ENCODE measurements at places on chromosomes 16 and 17. TPM values are rescaled to one million over a fixed set of nuclear protein-coding genes. Genes with fewer than 3 reads are reported as not detected.

The UBALD2 gene
- 375 TPM for total RNA-seq

The PRR11 gene
- 58.1 TPM for total RNA-seq

DNA sequence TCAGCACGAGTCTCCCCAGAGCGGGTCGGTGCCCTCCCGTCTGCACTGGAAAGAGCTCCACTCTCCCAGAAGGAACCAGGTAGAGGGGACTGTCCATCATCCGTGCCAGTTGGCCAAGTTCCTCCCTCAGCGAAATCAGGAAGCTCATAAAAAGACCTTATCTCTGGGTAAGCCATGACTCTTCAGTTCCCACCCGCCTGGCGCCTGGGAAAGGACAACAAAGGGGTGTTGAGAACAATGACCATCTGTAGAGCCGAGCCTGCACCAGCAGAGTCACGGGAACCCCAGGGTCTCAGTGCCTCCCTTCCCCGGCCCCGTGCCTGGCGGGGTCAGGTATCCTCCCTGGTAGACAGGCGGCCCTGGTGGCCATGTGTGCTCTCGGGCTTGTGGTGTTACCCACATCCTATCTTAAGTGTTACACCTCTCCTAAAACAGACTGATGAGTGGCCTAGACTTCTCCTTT is 190.7 kb downstream of the AXIN2 start:
- peak; percentile 48 for DNase-seq
- peak overlapping the region; percentile 46 for H3K4me3 ChIP-seq
- no peak overlapping the region for H3K27ac ChIP-seq

DNA sequence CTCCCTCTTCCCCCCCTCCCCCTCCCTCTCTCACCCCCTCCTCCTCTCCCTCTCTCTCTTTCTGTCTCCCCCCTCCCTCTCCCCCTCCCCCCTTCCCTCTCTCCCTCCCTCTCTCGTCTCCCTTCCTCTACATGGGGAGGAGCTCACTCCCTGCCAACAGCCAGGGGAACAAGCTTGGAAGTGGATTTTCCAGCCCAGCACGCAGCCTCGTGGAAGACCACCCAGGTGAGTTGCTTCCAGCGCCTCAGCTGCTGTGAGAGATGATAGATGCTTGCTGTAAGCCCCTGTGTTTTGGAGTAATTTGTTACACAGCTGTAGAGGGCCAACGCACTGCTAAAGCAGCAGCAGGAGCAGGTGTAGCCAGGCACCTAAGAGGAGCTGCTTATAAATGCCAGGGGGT is 20.8 kb downstream of the ACTG1 start:
- H3K27me3 ChIP-seq: peaks cover 20% of the 10 kb centered on the region
- H3K27ac ChIP-seq: no peak overlapping the region
- H3K4me1 ChIP-seq: peaks cover 6% of the 10 kb centered on the region
- H3K4me3 ChIP-seq: no peak overlapping the region
- H3K36me3 ChIP-seq: peaks cover 2% of the 10 kb centered on the region

- H3K27me3 ChIP-seq: peaks cover 11% of the 10 kb centered on the region
- no peak overlapping the region for H3K27ac ChIP-seq
- H3K4me3 ChIP-seq: peak overlapping the region; percentile 39
- no peak for DNase-seq
- peaks cover 6% of the 10 kb centered on the region for H3K36me3 ChIP-seq
These were observed 1.6 kb upstream of the IRF8 start for GRCh38 chr16:85897382-85897781.

GRCh38 chr16:85270374-85270773 is 158.1 kb upstream of the CIBAR2 start:
- H3K36me3 ChIP-seq: no peaks in the 10 kb centered on the region
- no peak overlapping the region for H3K4me3 ChIP-seq
- DNase-seq: no peak
- H3K4me1 ChIP-seq: no peaks in the 10 kb centered on the region

DNA sequence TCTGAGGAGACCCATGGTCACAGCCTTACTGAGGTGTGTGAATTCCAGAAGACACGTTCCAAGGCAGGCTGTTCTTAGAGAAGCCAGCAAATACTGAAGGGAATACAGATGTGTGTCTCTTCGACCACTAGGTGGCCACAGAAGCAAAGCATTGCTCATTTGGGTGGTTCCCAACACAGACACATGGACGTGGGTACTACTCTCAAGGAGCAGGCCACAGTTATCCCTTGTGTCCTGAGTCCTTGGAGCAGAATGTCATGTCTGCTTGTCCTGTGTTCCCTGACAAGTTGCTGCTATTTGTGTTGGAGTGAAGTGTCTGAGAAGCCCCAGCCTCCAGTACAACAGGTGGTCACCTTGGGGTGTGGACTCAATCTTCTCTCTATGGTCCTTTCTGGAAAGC is 30.3 kb downstream of the HMOX2 start:
- H3K27me3 ChIP-seq: no peaks in the 10 kb centered on the region
- peak overlapping the region; percentile 67 for H3K4me3 ChIP-seq
- H3K36me3 ChIP-seq: peaks cover 33% of the 10 kb centered on the region

DNA sequence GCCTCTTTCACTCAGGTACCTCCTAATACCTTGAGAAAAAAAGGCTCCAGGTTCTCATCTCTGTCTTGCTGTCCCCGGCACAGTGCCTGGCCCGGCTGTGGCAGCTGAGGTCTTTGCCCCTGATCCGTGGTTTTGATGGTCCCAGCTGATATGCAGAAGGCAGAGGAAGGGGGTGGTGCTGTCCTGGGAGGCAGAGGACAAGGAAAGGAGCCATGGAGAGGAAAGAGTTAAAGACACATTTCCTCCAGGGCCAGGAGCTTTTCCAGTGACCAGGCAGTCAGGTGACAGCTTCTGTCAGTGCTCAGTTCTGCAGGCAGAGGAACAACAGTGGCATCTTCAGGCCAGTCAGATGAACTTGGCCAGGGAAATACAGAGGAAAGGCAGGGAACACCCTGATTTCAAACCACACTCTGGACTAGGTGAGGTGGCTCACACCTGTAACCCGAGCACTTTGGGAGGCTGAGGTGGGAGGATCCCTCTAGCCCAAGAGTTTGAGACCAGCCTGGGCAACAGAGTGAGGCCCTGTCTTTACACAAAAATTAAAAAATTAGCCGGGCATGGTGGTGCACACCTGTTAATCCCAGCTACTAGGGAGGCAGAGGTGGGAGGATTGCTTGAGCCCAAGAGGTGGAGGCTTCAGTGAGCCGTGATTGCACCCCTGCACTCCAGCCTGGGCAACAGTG is 3.3 kb upstream of the COG1 start:
- H3K27me3 ChIP-seq: no peaks in the 10 kb centered on the region
- H3K4me1 ChIP-seq: peaks cover 15% of the 10 kb centered on the region
- no peak overlapping the region for H3K4me3 ChIP-seq
- H3K27ac ChIP-seq: no peak overlapping the region

DNA sequence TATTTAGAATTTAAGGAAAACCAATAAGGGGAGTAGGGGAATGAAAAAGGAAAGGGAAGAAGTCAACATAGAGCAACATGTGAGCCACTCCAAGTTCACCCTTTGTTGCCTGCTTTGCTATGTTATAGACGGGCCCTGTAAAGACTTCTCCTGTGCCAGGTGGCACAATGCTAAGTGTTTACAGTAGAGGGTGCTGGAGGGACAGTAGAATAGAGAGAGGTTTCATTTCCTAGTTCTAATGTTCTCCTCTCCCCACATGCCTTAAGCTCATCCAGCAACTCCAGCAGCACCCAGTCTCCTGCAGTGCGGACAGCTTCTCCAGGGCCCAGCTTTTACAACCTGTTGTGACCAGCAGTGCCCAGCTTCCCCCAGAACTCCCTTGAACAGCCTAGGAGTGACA is 468.0 kb downstream of the HS3ST3B1 start:
- no peaks in the 10 kb centered on the region for H3K27me3 ChIP-seq
- DNase-seq: no peak
- H3K4me1 ChIP-seq: no peaks in the 10 kb centered on the region
- no peak overlapping the region for H3K4me3 ChIP-seq
- no peak overlapping the region for H3K27ac ChIP-seq

GRCh38 chr17:2410951-2411350 is 10.1 kb upstream of the MNT start:
- no peaks in the 10 kb centered on the region for H3K27me3 ChIP-seq
- H3K27ac ChIP-seq: no peak overlapping the region
- H3K4me3 ChIP-seq: no peak overlapping the region
- no peak for DNase-seq
- no peaks in the 10 kb centered on the region for H3K4me1 ChIP-seq

The REXO5 gene
- total RNA-seq: 12.4 TPM

The TNK1 gene
- total RNA-seq: 5.2 TPM

DNA sequence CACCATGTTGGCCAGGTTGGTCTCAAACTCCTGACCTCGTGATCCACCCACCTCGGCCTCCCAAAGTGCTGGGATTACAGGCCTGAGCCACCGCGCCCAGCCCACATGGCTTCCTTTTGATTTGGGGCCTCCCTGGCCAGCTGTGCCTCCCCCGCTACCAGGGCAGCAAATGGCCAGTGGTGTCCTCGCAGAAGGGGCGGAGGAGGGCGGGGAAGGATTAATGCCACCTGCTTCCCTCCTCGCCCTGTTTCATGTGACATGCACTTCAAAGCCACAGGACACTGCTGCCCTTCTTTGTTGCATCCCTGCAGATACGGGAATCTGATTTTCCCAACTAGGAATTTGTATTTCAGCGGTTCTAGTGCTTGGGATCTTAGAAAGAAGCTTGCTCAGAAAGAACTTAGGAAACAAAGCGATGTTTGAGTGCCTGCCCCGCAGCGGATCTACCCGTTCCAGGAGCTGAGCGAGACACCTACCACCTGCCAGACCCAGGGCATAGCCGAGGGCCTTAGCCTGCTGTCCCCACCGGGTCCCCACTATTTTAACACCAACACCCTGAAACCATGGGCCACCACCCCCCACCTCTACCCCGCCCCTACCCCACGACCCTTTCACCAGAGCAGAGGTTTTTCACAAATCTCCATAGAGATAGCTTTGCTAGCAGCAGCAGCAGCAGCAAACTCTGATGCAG is 37.7 kb upstream of the CCDC182 start:
- peaks cover 3% of the 10 kb centered on the region for H3K4me1 ChIP-seq
- no peak for DNase-seq
- H3K4me3 ChIP-seq: no peak overlapping the region

The EMP2 gene
- total RNA-seq: not detected

GRCh38 chr17:4433515-4434031 is at the start of gene SPNS3:
Gene SPNS3 (plus strand): TSS chr17:4433940. CDS start chr17:4433968, 28 bp downstream.
- H3K36me3 ChIP-seq: peaks cover 10% of the 10 kb centered on the region
- H3K4me1 ChIP-seq: peaks cover 44% of the 10 kb centered on the region

GRCh38 chr17:60305141-60305540 is 86.8 kb downstream of the USP32 start:
- peak overlapping the region; percentile 37 for H3K4me3 ChIP-seq
- peaks cover 31% of the 10 kb centered on the region for H3K36me3 ChIP-seq
- H3K27me3 ChIP-seq: no peaks in the 10 kb centered on the region
- H3K4me1 ChIP-seq: peaks cover 11% of the 10 kb centered on the region
- H3K27ac ChIP-seq: peak overlapping the region; percentile 71

The MYH2 gene
- total RNA-seq: not detected

DNA sequence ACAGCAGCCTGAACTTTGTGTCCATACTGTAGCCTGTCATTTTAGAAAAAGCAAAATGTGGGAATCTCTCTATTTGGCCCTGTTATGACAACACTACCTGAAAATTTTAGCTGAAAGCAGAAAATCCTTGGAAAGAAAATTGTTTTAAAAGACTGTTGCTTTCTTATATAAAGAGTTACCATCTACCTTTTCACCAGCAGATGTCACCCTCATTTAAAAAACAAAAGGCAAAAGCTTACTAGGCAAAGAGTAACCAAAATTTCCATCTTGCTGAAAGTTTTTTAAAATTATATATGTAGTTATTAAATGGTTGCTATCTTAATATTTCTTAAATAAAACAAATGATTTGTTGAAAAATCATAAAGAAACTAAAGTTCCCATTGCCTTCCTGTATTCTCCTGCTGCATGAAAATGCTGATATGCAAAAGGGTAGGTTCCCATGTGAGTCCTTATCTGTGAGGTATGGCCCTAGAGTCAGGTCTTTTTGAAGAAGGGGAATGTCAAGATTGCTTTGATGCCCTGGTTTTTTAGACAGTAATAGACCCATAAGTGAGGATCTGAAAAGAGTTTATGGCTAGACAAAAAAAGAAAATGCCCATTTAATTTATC is 61.0 kb downstream of the TNRC6C start:
- no peak for DNase-seq
- peak overlapping the region; percentile 85 for H3K27ac ChIP-seq
- no peaks in the 10 kb centered on the region for H3K27me3 ChIP-seq
- H3K4me1 ChIP-seq: peaks cover 22% of the 10 kb centered on the region

The ACE gene
- 19.3 TPM for total RNA-seq

The CES3 gene
- 4.8 TPM for total RNA-seq

DNA sequence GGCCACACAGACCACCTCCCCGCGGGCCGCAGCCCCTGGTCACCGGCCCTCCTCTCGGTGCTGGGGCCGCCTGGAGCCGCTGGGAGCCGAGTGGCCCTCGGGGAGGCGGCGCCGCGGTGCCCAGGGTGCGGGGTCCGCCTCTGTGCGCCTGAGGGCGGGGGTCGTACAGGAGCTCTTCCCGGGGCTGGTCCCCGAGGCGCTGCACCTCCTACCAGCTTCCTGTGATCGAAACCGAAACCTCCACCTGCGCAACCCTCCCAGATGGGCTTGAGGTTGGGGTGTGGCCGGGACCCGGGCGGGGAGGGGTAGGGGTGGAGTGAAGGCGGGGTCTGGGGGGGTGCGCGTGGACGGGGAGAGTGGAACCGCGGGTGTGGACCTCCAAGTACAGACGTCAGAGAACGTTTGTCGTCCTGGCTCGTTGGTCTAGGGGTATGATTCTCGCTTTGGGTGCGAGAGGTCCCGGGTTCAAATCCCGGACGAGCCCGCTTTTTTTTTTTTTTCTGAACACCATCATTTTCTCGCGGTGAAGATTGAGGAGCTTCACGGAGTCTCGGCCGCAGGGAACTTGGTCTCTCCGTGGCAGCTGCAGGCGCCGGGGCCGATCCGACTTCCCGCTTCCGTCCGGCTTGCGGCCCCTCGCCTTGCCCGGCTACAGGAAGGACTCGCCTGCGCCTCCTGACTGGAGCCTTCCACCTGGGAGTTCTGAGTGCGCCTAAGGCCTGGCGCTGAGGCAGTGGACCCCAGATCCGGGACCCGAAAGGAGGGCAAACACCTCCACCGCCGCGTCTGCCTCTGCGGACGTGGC is 23.9 kb downstream of the ZNF213 start:
- peaks cover 31% of the 10 kb centered on the region for H3K4me1 ChIP-seq
- peak; percentile 90 for DNase-seq
- H3K27ac ChIP-seq: peak overlapping the region; percentile 92
- H3K4me3 ChIP-seq: peak overlapping the region; percentile 84
- peaks cover 11% of the 10 kb centered on the region for H3K27me3 ChIP-seq

DNA sequence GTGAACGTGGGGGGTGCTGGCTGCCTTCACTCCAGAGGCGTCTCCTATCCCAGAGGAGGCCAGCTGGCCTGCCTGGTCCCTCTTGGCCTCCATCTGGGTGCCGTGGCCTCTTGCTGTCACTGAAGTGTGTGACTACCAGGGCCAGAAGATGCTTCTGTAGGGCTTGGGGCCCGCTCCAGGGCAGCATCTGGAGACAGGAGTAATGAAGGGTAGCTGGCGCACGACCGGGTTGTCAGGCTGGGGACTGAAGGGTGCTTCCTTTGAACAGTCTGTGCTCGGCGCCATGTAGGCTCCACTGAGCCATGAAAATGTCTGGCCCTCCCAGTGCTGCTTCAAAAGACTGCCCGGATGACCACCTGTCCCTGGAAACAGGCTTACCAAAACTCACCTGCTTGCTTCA is 31.3 kb downstream of the ASIC2 start:
- no peak for DNase-seq
- no peaks in the 10 kb centered on the region for H3K4me1 ChIP-seq
- no peaks in the 10 kb centered on the region for H3K36me3 ChIP-seq
- no peak overlapping the region for H3K4me3 ChIP-seq
- no peak overlapping the region for H3K27ac ChIP-seq
- H3K27me3 ChIP-seq: peaks cover 3% of the 10 kb centered on the region

The CCL14 gene
- not detected for total RNA-seq

- no peak overlapping the region for H3K27ac ChIP-seq
- H3K4me1 ChIP-seq: peaks cover 12% of the 10 kb centered on the region
- no peaks in the 10 kb centered on the region for H3K36me3 ChIP-seq
- peaks cover 37% of the 10 kb centered on the region for H3K27me3 ChIP-seq
- peak overlapping the region; percentile 89 for H3K4me3 ChIP-seq
These were observed 4.5 kb upstream of the PRDM7 start for GRCh38 chr16:90081606-90081970.

Data from activated naive CD8-positive, alpha-beta T cell treated with anti-CD3 and anti-CD28 coated beads, Interleukin-2, amount 10 ng/mL, durations not matched to agents 7 days and 5 days (primary cell).